ENCODE measurements at places on chromosomes 4 and X.

GRCh38 chrX:95662200-95662599, 1022.4 kb upstream of the DIAPH2 start:
- no peak for DNase-seq

GRCh38 chr4:84957514-84958420, 8.7 kb downstream of the WDFY3 start:
- DNase-seq = no peak

GRCh38 chrX:48919947-48920717, 1.3 kb upstream of the PIM2 start:
- DNase-seq = no peak

GRCh38 chr4:92714640-92715039, 410.9 kb downstream of the GRID2 start:
- DNase-seq = no peak

- no peak for DNase-seq
These were observed 5.5 kb downstream of the ZNF827 start for GRCh38 chr4:145933134-145933533.

- DNase-seq = no peak
These were observed 787.1 kb upstream of the FTHL17 start for GRCh38 chrX:31858915-31859314.

GRCh38 chr4:144648042-144648441, 2.1 kb downstream of the HHIP start:
- DNase-seq = no peak

DNA sequence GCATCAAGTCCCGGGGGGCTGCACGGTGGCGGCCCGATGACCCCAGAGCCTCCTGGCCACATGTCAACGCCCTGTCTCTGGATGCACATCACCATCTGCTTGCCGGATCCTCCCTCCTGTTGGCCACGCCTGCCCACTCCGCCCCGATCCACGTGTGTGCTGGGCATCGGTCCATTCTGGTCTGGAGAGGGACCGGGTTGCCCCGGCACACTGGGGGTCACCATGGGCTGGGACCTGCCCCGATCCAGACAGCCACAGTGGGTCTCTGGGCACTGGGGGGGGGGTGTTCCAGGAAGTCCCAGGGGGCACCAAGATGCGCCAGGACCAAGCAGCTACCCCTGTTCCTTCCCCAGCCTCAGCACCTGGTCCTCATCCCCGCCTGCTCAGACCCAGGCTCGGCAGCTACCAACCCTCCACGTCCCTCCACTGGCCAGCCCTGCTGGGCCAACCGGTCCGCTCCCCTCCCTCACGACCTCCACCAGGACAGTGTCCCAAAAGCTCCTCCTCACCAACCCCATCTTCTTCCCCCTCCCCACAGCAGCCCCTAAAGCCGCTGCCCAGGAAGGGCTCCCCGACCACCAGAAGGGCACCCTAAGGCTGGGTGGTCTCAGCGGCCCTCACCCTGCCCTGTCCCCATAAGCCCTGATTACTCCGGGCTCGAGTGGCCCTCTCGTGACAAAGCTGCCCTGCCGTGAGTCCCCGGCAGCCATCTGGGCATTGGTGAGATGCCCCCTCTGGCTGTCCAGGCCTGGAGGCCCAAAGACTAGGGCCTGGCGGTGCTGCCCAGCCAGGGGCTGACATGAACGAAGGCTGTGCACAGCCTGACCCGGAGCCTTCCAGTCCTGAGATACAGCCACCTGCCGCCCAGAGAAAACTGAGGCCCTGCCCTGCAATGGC, 4.6 kb downstream of the CTBP1 start:
- DNase-seq = no peak

GRCh38 chr4:143183513-143184216, 1.1 kb upstream of the USP38 start:
- DNase-seq = no peak

- no peak for DNase-seq
These were observed 13.2 kb downstream of the GPC4 start for GRCh38 chrX:133402042-133402453.

GRCh38 chr4:6772223-6772928, 10.2 kb upstream of the KIAA0232 start:
- DNase-seq = no peak

DNA sequence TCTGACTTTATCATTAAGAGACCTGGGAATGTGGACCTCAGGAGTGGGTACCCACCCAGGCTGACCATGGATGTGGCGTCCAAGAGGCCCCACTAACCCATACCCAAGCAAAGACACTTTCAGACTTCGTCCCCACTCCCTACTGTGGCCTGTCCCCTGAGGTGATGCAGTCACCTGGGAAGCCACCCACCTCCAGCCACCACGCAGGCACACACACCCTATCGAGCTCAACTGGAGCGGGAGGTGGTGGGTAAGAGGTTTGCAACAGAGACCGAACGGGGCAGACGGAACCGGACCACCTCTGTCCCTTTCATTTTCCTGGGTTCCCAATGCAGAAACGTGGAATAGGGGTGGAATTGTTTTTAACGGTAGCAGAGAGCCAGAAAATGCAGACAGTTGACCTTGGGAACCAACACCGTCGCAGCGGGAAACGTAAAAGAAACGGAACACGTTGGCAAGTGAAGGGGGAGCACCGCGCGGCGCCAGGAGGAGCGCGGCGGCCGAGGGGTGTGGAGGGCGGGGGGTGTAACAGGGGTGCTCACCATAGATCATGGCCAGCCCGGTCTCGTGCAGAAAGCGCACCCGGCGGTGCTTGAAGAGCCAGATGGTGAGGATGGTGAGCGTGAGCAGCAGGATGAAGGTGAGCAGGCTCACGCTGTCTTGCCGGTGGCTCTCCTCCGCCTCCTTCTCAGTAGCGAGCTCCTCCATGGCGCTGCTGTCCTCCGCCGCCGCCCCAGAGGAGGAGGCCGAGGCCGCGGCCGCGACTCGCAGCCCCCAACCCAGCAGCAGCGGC, 559 bp downstream of the SLC9A7 start:
- peak; percentile 1 for DNase-seq

GRCh38 chr4:48602222-48602621, 112.2 kb downstream of the ZAR1 start:
- no peak for DNase-seq

- no peak for DNase-seq
These were observed 84.2 kb downstream of the SORCS2 start for GRCh38 chr4:7276515-7276914.

DNA sequence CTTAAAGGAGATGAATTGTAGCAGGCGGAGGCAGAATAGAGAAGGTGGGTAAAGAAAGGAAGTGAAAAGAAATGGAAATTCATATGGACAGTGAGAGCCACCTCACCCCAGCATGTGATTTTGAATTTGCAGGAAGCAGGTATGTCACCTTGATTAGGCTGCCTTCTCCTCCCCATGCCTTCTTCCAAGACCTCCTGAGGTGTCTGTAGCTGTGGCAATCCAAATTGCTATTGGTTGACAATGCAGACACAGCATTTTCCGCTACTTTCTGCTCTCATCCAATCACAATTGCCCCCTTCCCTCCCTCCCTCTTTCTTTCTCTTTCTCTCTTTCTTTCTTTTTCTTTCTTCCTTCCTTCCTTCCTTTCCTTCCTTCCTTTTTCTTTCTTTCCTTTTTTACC, 38.5 kb downstream of the RAB33B start:
- DNase-seq = no peak

GRCh38 chrX:132757066-132757623, 201.3 kb downstream of the HS6ST2 start:
- no peak for DNase-seq

GRCh38 chrX:131792789-131793462, 230.2 kb upstream of the STK26 start:
- DNase-seq = no peak

- peak; percentile 27 for DNase-seq
These were observed 20.0 kb upstream of the CAMK2D start for GRCh38 chr4:113781439-113782040.

DNA sequence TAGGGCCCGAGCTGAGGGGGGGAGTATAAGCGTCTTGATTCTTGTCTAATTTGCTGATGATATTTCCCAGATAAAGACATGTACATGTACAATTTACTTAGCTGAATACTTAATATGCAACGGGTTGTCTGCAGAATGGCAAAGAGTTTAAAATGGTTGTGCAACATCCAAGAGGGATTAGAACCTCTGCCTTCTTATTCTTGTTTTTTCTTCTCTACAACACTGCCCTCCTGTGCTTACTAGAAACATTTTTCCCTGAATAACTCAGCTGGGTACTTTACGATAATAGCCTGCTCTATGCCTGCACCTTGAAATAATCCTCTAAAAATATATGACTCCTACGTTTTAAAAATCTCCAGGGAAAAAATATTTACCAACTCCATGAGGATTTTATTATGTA, 41.8 kb downstream of the INTS12 start:
- peak; percentile 31 for DNase-seq

GRCh38 chr4:27616166-27616565, 755.5 kb downstream of the STIM2 start:
- no peak for DNase-seq

DNA sequence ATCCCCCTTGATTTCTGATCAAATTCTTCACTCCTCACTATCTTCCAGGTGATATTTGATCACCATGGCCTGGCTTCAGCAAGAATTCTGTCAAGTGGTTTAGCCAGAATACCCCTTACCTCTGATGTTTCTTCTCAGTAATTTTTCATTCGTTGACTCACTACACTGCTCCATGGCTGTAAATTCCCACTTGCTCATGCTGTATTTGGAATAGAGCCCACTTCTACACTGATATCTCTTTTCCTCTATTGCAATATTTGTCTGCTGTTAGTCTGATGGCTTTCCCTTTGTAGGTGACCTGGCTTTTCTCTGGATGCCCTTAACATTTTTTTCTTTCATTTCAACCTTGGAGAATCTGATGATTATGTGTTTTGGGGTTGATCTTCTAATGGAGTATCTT, 73.9 kb upstream of the DIPK2B start:
- no peak for DNase-seq

- no peak for DNase-seq
These were observed 43.3 kb downstream of the TMEM165 start for GRCh38 chr4:55439023-55439422.

GRCh38 chr4:61590881-61591280, 390.8 kb downstream of the ADGRL3 start:
- no peak for DNase-seq

DNA sequence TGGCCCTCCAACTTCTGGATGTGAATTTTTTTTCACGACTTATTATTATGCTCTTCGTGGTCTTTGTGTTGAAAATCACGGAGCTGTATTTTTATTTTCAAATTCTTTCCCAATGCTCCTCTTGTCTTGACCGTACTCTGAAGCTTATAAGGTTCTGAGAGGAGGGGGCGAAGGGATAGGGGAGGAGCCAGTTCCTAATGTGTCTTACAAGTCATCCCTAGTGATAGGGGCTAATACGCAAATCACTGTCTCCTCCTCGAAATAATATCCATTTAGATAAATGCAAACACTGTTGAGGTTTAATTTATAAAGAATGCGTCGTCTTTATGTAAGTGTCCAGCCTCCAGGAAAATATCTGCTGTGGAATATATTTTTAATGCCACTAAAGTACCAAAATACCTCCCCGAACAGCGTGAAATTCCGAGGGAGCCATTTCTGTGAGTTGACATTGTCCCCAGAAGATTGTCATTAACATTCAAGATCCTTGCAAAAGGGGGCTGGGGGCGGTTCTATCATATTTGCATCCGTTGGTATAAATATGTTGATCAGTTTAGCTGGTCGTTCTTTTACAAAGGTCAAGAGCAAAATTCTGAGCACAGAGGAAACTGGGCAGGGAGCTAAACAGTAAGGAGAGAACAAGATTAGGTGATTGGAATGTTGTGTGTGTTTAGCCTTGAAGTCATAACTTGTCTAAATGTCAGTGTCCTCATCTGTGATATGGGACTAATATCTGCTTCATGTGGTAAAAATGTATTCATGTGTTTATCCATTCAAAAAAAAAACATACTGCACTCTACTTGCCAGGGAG, 3.7 kb upstream of the FAT1 start:
- no peak for DNase-seq

GRCh38 chr4:24266951-24267722, 317.2 kb downstream of the DHX15 start:
- DNase-seq = no peak
